ENCODE measurements at places on chromosomes 3 and 15.
A peak's percentile ranks its signal among the peaks of the same experiment; 100 is the strongest.

- DNase-seq: peak; percentile 38
Measured at GRCh38 chr3:126414406-126414805, 19.7 kb downstream of the CFAP100 start.

- no peak for DNase-seq
Measured at GRCh38 chr15:68798346-68799094, 22.2 kb downstream of the ANP32A start.

- DNase-seq: peak; percentile 33
Measured at GRCh38 chr3:127454051-127454450, 136.5 kb downstream of the TPRA1 start.

DNA sequence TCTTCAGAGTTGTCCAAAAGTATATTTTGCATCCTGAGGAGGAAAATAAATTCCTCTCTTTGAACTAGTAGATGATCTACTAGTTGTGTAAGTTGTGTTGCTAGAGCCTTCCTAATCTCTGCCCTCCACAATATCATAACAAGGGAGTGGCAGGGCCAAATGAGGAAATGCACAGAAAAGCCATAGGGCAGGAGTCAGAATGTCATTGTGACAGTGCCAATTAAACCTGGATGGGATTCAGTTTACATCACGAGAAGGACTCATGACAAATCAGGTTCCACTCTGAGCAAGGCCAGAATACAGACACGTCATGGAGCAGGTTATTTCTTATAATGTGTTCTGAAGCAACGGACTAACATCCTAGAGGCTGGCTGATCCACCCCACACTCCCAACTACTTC, 483.2 kb downstream of the CNTN6 start:
- no peak for DNase-seq

DNA sequence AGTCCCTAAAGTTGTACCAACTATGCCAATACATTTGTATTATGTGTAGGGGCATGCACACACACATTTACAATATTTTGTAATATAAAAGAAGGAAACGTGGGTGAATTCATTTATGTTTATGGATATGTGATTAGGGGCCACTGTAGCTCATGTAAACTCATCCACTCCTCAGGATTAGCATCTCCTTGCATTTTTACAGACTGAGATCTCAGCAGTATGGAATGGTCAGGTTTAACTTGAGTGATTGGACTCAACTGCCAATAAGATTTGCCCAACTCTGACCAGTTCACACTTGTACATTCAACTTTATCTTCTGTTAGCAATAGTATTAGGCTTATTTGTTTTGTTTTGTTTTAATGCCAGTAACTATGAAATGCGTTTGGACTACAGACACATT, 36.5 kb downstream of the PSMD6 start:
- no peak for DNase-seq

DNA sequence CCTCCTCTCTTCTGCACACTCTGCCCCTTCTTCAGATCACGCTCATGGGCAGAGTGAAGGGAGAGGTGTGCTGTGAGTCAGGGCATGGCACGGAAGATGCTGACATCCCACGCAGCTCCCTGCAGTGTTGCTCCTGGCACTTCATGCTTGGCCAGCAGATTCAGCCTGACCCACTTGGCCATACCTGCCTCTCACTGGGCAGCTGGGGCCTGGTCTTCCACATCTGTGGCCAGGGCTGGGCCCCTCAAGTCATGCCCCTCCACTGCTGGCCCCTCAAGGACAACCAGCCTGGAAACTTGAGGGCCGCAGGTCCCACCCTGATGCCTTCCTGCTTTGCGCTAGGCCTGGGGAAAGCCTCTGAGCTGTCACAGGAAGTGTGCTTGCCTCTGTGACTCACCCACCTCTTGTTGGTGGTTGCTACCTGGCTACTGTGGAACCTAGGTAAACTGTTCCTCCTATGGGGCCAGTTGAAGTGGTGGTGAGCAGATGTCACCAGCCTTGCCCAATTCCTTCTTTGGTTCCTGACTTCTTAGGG, 48.7 kb downstream of the BSN start:
- DNase-seq: no peak

GRCh38 chr3:143783851-143784370, 64.4 kb downstream of the SLC9A9 start:
- DNase-seq: no peak

DNA sequence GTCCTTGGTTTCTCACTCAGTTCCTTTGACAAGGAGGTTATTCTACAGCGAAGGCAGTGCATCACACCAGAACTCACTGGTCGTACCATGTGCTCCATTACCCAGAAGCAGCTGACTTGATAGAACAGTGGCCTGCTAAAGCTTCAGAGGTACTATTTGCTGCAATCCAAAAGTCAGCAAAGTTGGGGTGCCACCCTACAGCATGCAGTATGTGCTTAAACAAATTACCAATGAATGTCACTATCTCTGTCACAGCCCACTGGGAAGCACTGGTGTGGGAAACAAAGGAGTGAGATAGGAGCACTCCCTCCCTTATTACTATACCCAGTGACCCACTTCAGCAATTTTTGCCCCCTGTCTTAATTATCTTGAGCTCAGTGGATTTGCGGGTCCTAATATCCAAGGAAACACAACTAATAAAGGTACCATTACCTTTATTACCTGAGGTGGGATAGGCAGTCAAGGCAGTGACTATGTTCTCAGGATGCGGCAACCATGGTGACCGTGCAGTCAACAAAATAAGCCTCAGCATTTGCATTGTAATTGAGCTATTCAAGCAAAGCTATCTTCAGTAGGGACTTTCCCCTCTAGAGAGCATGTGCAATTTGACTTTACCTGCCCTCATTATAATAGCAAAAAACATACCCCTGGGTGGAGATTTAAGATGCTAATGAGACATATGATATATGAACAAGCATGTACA, 199.4 kb downstream of the OCA2 start:
- DNase-seq: no peak

- no peak for DNase-seq
Measured at GRCh38 chr3:60330107-60330506, 921.1 kb downstream of the FHIT start.

DNA sequence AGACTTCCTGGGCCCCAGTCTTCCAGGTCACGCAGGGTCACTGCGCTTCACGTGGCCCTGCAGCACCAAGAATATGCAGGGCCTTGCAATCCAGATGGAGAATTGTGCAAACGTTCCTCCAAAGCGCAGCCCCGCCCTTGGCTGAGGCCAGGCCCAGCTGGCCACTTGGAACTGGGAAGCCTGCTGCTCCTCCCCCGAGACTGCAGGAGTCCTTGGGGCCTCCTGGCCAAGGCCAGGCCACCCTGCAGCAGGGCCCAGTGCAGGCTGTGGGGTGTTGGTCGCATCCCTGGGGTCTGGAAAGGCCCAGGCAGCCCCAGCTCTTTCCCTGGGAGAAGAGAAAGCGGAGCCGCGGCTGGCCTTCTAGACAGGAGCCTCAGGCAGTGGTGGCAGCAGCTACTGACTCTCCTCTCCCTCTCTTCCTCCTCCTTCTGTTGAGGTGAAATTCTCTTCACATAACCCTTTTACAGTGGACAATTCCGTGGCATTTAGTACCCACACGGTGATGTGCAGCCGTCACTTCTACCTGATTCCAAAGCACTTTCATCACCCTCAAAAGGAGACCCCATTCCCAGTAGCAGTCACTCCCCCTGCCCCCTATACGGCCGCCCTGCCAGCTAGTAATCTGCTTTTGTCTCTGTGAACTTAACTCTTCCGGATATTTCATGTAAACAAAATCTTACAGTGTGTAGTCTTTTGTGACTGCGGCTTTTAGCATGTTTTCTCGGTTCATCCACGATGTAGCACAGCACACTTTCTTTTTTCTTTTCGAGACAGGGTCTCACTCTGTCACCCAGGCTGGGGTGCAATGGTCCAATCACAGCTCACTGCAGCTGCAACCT, 103.9 kb downstream of the TMEM266 start:
- DNase-seq: peak; percentile 69

DNA sequence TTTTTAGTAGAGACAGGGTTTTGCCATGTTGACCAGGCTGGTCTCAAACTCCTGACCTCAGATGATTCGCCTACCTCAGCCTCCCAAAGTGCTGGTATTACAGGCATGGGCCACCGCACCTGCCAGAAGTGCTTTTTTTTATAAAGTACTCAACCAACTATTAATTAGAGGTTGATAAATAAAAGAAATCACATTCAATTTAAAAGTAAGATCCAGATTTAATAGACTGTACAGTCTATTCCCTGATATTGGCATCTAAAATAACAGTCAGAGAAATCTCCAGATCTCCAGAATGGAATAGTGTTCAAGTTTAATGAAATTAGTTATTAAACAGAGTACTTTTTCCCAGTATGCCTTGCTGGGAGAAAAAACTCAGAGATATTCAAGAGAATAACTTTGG, 142.9 kb upstream of the SLC2A2 start:
- no peak for DNase-seq

DNA sequence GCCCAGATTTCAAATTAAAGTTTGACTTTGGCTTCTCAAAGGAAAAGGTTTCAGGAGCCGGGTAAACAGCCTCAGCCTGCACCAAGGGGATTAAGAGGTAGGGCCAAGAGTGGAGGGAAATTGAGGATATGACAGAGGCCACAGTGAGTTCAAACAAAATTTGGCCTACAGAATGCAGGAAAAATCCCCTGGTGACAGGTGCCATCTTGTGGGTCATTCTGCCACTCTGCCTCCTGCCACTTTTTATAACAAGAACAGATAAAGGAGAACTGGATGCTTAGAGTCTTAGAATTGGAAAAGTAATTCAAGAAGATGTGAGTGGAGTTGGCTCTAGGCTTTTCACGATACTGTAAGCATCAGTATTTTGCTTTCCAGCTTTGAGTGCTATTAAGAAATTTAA, 253.2 kb downstream of the NR2F2 start:
- no peak for DNase-seq

DNA sequence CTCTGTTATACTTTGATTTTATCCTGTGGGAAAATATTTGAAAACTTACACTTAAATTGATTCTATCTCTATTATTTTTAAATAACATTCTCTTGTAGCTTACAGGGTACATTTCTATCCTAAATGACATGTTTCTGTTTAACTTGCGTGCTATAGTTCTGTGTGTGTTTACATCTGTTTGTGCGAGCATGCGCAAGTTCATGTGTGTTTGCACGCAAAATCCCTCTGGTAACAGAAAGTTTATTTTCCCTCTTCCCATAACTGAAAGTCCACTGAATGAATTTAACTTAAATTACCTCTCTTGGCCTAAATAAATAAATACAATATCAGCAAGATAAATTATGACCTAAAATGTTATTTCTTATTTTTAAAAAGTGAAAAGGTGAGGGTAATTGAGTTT, 117.3 kb upstream of the NEO1 start:
- no peak for DNase-seq

DNA sequence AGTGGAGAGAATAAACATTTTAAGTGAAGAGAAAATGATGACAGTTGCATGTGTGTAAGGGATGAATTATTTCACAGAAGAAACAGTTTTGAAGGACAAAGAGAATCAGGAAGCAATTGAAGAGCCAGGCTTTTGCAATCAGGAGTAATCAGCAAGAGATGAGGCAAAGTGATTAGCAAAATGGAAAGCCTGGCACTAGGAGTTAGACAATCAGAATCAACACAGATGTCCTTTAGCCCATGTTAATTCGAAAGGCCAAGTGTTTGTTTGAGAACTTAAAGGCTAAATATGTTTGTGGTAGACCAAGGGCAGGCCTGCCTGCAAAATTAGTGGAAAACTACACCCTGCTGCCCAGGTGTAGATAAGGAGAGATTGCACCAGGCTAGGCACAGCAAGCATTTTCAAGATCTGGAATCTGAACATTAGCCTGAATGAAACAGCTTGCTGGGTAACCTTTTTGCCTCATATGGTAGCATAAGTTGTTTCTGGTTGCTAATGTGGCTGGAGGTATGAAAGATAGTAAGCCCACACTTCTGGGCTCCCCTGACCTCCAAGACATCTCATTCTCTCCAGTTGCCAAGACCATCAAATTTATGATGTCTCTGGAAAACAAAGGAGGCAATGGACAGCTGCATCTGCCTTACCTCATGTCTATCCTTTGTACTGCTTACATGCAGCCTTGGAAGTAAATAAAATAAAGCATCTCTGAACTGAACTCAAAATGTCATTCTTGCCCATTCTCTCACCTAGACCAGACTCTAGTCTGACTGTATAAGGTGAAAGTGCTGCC, 22.0 kb upstream of the LEKR1 start:
- DNase-seq: no peak

- no peak for DNase-seq
Measured at GRCh38 chr15:78906316-78906620, 33.6 kb downstream of the MORF4L1 start.

DNA sequence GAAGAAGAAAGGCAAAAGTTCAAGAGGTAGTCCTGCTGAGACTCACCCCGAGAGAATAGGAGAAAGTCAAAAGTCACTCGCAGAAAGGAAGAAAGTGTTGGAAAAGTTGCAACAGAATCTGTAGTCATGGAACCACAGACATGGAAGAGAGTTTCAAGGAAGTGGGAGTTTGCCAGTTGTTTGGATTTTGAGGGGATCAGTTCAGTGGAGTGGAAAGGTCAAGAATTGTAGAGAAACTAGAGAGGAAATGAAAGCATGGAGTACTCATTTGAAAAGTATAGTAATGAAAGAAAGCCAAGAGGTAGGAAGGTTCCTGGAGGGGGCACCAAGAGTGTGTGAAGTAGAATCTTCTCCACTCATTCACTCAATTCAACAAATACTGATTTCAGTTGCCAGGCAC, 34.7 kb downstream of the SPTSSB start:
- no peak for DNase-seq

DNA sequence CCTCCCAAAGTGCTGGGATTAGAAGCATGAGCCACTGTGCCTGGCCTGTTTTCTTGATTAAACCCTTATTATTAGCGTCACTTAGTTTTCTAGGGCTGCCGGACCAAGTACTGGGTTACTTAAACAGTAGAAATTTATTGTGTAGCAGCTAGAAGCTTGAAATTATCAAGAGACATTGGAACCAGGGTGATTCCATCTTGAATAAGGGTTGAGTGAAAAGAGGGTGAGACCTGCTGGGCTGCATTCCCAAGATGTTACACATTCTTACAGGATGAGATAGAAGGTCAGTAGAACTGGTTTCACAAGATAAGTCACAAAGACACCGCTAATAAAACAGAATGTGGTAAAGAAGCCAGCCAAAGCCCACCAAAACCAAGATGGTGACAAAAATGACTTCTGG, 18.6 kb upstream of the FSTL1 start:
- no peak for DNase-seq
